ENCODE measurements at places on chromosomes 16 and 17. TPM values are rescaled to one million over a fixed set of nuclear protein-coding genes. Genes with fewer than 3 reads are reported as not detected.

DNA sequence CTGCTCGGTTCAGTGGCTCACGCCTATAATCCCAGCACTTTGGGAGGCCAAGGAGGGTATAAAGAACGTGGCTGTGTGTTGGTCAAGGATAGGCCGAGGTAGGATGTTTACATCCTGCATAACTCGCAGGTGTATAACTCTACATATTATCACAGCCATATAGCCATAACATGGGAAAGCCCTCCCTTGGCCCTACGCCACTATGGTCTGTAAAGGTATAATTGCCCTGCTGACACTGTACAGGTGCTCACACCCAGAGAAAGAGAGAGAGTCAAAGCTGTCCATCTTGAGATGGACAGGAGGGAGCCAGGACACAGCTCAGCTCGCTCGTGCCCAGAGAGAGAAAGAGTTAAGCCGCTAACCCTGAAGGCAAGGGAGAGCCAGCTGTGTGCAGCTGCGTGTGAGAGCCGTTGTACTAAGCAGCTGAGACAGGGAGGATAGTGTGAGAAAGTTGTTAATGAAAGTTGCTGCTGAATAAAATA, 30.4 kb upstream of the DHX8 start:
- H3K36me3 ChIP-seq = no peaks in the 10 kb centered on the region
- DNase-seq = peak; percentile 83
- peaks cover 11% of the 10 kb centered on the region for H3K4me1 ChIP-seq
- no peak overlapping the region for H3K4me3 ChIP-seq
- no peak overlapping the region for H3K27ac ChIP-seq
- no peaks in the 10 kb centered on the region for H3K27me3 ChIP-seq

The ARSG gene
- total RNA-seq = 2.2 TPM

The CLEC3A gene
- total RNA-seq = not detected

- H3K36me3 ChIP-seq = no peaks in the 10 kb centered on the region
- no peak overlapping the region for H3K27ac ChIP-seq
- no peaks in the 10 kb centered on the region for H3K4me1 ChIP-seq
- DNase-seq = peak; percentile 59
- no peaks in the 10 kb centered on the region for H3K27me3 ChIP-seq
These were observed 1011.6 kb downstream of the KCNJ18 start for GRCh38 chr17:22703786-22704441.

The CDH13 gene
- total RNA-seq = 17.6 TPM

DNA sequence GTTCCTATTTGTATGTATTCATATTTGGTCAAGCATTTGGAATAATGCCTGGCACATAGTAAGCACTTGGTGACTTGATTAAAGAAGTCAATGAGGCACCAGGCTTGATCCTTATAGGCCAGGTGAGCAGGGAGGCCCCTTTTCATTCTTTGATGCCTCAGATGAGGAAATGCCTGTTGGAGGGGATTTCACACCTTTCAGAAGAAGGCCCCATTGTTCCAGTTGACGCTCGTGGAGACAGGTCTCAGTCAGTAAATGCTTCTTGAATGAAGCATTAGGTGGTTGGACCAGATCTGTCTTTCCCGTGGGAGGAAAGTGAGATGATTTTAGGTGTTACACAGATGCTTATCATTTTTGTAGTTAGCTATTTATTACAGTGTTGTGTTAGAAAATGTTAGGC, 13.0 kb downstream of the LCMT1 start:
- H3K36me3 ChIP-seq = no peaks in the 10 kb centered on the region
- no peak overlapping the region for H3K27ac ChIP-seq
- DNase-seq = no peak
- H3K4me3 ChIP-seq = no peak overlapping the region

- no peaks in the 10 kb centered on the region for H3K36me3 ChIP-seq
- H3K4me1 ChIP-seq = no peaks in the 10 kb centered on the region
- no peak overlapping the region for H3K27ac ChIP-seq
- no peak overlapping the region for H3K4me3 ChIP-seq
- H3K27me3 ChIP-seq = no peaks in the 10 kb centered on the region
These were observed 578.2 kb downstream of the TOX3 start for GRCh38 chr16:51968749-51969148.

DNA sequence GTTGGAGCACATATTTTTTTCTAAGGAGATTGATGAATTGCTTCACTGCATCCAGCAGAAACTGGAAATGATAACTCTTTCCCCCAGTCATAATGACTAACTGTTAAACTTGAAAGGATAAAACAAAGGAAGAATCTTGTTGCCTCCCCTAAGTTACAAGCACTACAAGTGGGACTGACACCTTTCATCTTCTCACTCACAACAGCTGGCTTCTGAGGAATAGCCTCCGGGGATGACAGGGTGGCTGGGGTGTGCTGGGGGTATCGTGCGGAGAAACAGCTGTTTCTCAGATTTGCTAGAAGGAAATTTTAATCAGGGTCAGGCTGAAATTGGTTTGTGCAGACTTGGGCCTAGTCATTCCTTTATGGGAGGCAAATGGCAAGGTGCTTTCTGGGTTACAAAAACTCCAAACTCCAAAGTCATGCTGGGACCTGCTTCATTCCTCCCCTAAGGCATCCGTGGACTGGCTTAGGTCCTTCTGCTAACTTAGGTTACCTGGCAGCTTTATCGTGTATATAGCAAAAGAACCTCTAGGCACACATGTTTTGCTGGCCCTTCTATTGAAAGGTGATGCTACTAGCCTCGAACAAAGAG, 557.2 kb downstream of the TOX3 start:
- H3K4me1 ChIP-seq = no peaks in the 10 kb centered on the region
- no peak overlapping the region for H3K27ac ChIP-seq
- no peak for DNase-seq
- no peaks in the 10 kb centered on the region for H3K36me3 ChIP-seq
- no peaks in the 10 kb centered on the region for H3K27me3 ChIP-seq
- H3K4me3 ChIP-seq = no peak overlapping the region

DNA sequence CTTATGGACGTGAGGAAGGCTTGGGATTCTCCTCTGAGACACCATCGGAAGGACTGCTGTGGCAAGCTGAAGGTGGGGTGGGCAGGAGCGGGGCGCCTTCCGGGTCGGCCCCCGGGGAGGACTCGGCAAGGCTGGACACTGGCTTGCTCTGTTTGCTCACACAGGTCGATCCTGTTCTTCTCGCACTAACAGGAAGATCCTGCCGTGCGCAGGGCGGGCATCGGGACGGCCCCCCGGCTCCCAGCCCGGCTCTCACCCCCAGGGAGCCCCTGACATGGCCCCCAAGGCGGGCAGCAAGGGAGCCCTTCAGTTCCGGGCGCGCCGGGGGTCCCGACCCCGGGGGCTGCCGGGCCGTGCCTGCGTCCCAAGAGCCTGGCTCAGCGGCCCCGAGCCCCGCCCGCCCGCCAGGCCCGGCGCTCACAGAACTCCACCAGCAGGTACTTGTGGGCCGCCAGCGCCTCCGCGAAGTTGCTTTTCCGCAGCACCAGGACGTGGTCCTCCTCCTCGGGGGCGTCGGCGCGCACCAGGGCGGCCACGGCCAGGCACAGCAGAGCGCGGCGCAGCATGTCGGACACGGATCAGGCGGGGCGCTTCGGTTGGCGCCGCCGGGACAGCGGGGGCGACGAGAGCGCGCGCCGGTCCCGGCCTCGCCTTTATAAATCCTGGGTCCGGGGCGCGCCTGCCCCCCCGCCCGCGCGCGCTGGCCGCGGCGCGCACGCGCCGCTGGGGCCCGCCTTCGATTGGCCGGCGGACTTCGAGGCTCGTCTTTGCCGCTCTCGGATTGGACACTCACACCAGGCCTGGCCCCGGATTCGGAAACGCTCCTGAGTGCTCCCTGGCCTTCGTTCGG, at the start of gene P4HB:
Gene P4HB, minus strand, starts transcription at position 630 of the 850 bp plus-strand sequence. Its CDS starts 64 bp downstream, at position 566.
- H3K27me3 ChIP-seq = no peaks in the 10 kb centered on the region
- no peak for DNase-seq
- H3K4me1 ChIP-seq = peaks cover 27% of the 10 kb centered on the region
- H3K4me3 ChIP-seq = peak within 1 kb of the TSS; percentile 93
- peak within 1 kb of the TSS; percentile 96 for H3K27ac ChIP-seq

- no peaks in the 10 kb centered on the region for H3K36me3 ChIP-seq
- H3K27ac ChIP-seq = no peak overlapping the region
- peak; percentile 44 for DNase-seq
- H3K27me3 ChIP-seq = no peaks in the 10 kb centered on the region
These were observed 41.0 kb upstream of the KSR1 start for GRCh38 chr17:27415120-27415795.

Measured in sigmoid colon (tissue), 7 donors.